Fibroblast of skin of right quadriceps (primary cell): ENCODE measurements at places on chromosomes 1 and 21.

- peak; percentile 95 for DNase-seq
These were observed 79.2 kb downstream of the MAN1C1 start for GRCh38 chr1:25695771-25696311.

- no peak for DNase-seq
These were observed 17.2 kb downstream of the FAM43B start for GRCh38 chr1:20569523-20570098.

DNA sequence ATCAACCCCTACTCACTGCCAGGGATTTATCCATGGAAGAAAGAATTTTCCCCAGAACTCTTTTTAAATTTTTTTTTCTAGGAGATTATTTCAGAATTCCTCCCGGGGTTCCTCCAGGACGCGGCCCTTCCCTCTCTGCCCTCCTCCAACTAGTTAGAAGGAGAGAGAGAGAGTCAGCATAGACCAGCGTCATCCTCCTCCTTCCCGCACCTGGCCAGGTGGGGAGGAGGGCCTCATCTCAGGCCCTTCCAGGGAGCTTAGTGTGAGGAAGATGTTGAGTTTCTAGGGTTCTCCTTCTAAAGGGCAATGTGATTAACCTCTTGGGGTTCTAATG is 63.6 kb downstream of the CDK18 start:
- no peak for DNase-seq

DNA sequence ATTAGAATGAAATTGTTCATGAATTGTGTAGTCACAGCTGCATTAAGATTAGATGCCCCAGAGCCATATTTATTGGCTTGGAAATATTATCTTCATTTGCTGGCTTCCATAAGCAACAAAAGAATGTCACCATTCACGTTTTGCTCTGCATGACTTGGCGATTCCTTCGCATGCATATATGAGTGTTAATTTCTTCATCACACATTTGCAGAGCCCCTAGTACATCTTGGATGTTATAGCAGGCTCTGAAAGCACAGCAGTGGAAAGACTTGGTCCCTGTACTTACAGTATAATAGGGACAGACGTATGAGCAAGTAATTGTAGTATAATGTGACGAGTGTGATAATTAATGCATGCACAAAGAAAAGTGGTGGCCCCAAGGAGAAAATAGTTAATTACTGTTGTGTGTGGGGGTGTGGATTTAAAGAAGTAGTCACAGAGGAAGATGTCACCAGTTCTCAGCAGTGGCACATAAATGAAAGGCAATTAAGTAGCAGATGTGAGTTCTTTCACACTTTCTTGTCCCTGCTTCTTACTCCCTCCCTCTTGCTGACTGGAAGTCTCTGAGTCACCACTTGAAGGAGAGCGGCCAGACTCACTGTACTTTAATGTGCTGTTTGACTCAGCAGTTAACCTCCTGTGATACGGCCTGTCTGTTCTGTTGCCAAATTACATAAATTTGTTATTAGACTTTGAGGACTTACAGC is 21.0 kb downstream of the S100A10 start:
- peak; percentile 92 for DNase-seq

GRCh38 chr1:52358851-52359497 is 7.0 kb downstream of the CC2D1B start:
- DNase-seq, result no peak

GRCh38 chr1:28577738-28578536 is 14.1 kb upstream of the RAB42 start:
- DNase-seq, result no peak

- no peak for DNase-seq
These were observed 32.8 kb upstream of the EPS15 start for GRCh38 chr1:51551848-51552296.
